ENCODE measurements at places on chromosomes 7 and 10. TPM values are rescaled to one million over a fixed set of nuclear protein-coding genes. Genes with fewer than 3 reads are reported as not detected.

HGF gene
- total RNA-seq, result 6.1 TPM

SPDYE5 gene
- not detected for total RNA-seq

CACNA2D1 gene
- total RNA-seq, result 55.2 TPM

FAM25C gene
- total RNA-seq, result not detected

IKZF1 gene
- 4.2 TPM for total RNA-seq

GRCh38 chr7:112495810-112496462 lies 15.1 kb downstream of the LSMEM1 start:
- peak; percentile 58 for DNase-seq

DNA sequence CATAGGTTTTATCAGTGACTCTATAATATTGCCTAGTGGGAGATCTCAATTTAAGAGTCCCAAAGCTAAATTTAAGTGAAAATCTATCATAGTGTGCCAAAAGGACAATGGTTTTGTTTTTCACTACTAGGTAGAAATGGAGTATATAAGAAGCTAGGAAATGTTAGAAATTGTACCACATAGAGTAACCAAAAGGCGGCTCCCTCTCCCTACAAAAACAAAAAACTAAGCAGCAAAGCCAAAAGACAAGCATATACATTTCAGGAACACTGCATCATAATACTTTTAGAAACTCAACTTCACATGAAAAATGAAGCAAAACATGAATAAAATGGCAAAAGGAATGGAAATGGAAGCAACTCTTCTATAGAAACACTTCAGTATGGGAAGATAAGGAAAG lies 271.6 kb downstream of the CACNA2D1 start:
- no peak for DNase-seq

- DNase-seq, result no peak
Measured at GRCh38 chr10:10418387-10418786, 599.3 kb upstream of the CELF2 start.

GRCh38 chr10:61408105-61408504 lies 45.1 kb downstream of the TMEM26 start:
- no peak for DNase-seq

DNA sequence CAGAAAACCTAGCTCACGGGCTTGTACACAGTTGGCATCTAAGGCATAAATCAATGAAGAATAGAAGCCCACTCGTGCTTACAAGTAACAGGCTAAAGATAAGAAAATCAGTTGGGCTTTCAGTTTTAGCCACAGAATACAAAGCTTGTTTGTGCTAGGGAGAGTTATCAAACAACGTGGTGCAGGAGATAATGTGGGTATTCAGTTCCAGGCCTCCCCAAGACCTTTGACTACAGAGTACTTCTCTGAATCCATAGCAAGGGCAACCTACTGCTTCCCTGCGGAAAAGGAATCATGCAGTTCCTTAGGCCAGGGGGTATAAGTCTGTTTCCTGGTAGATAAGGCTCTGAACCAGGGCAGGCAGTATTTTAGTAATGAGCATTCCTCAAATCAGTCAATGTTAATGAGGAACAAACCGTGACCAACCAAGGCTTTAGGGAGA lies 219.5 kb upstream of the CSTF2T start:
- DNase-seq, result no peak

DNA sequence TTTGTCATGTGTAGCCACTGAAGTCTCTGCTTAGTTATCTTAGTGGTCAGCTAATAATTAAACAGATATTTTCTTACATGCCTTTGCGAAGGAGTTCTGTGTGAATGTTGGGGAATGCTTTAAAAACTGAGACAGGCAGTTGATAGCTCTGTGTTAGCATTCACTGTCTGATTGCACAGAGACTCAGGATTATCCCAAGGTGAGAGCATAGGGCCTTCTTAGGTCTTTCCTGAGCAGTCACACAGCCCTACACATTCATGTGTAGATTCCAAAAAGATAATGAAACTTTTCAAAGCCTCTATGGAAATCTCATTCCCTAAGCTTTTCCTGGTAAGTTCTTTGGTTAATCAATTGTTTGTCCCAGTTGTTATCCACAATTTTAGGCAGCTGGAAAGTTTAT lies 67.7 kb downstream of the CASD1 start:
- no peak for DNase-seq

DNA sequence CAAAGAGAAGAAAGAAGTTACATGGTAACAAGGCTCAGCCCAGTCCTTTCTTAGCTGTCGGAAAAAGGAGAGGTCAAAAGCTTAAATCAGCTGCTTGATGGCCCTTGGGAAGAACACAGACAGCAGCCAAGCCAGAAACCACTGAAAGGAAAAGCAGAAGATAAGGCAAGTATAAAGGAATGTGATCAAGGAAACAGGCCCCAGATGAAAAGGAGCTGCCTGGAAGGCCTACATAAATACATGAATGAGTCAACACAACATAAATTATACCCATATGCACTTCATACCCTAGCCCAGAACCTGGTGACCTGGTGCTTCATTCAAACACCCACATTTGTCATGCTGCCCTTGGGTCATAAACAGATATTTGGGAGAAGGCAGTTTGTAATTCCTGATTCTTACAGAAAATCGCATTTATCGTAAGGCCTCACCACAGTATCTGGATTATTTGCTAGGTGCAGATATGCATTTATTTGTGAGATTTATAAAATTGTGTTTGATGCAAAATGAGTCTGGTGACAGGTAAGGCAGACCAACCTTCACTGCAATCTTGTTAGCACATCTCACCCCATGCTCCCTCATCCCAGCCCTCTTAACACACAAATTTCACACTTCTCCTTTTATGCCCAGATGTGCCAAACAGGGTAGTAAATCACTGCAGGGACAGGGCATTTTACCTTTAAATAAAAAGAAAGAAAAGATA lies 94.9 kb upstream of the KCNIP2 start:
- DNase-seq, result no peak

DNA sequence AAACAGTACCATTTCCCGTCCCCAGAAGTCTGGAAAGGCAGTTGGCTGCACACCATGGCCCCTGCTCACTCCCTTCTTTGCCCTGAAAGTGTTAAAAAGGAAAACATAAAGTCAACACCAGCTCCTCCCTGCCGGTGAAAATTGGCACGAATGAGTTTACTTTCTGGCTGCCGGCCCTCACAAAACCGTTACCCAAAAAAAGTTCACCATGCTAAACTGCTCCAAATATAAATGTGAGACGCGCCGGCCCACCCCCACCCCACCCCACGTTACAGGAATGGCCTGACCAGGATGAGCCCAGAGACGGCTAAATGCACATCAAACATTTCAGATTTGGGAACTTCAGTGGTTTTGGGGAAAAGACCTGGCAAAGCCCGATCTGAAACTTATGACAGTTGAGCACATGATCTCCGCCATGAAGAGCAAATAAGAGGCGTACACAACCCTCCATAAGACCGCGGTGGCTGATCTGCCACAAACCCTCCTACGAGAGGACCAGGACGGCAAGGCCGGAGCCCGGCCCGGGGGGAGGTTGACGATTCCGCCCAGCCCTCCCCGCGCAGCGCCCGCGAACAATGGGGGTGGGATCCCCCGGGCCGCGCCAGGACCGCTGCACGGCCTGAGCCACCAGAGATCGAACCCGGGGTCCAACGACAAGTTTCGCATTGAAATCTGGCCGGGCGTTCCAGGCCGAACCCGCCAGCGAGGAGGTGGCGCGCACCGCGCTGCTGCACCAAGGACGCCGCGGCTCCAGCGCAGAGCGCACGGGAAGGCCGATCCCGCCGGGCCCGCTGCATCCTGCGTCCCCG lies 952 bp downstream of the DIP2C start:
- DNase-seq, result peak; percentile 74

- no peak for DNase-seq
Measured at GRCh38 chr7:54814401-54814800, 55.4 kb upstream of the SEC61G start.

- no peak for DNase-seq
Measured at GRCh38 chr7:111409714-111410422, 152.4 kb downstream of the IMMP2L start.

GRCh38 chr7:150753239-150753638 lies 16.0 kb downstream of the GIMAP5 start:
- DNase-seq, result peak; percentile 49

GRCh38 chr7:140915935-140916555 lies 8.7 kb downstream of the BRAF start:
- no peak for DNase-seq

- DNase-seq, result no peak
Measured at GRCh38 chr7:47406801-47407129, 175.1 kb downstream of the TNS3 start.

GRCh38 chr10:92690915-92691590 lies 1.3 kb downstream of the HHEX start:
- peak; percentile 37 for DNase-seq

DNA sequence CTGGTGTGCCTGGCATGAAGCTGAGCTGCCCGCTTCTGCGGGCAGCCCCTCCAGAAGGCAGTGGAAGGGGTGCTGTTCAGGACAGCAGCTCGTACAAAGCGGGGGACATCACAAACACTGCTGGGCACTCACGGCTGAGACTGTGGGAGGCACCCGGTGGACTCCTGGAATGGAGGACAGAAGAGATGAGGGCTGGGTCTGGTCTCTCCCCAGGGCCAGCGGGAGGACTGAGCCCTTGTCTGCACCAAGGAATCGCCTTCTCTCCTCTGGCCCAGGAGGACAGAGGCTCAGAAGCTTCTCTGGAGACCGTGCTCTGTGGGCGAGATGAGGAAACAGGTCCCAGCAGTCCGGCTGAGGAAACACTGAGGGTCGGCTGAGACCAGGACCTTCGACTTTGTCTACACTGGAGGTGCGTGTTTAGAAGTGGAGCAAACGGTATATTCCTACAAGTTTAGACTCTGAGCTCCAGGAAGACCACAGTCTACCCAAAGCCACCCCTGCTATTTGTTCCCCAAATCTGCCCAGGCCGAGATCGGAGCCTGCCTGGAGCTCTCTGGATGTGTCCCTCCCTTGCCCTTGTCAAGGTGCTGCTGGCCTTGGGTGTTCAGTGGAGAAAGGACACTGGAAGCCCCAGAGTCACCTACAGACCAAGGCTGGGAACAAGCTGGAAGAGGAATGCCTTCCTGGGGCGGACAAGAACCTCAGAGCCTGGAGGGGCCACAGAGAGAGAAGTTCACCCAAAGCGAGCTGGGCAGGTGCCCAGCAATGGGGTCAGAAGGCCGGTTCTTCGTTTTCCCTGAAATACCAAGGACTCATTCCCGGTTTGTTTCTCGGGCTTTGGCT lies 12.9 kb upstream of the INPP5A start:
- no peak for DNase-seq

- no peak for DNase-seq
Measured at GRCh38 chr7:139767561-139767982, 10.2 kb downstream of the HIPK2 start.

- no peak for DNase-seq
Measured at GRCh38 chr7:130090745-130091532, 20.6 kb downstream of the KLHDC10 start.

- peak; percentile 52 for DNase-seq
Measured at GRCh38 chr7:50782375-50783208, at the start of gene GRB10. Gene GRB10 (minus strand): TSS chr7:50782896. CDS start chr7:50732322, 50,574 bp downstream.

GRCh38 chr7:70406186-70406949 lies 725.6 kb upstream of the GALNT17 start:
- no peak for DNase-seq

DNA sequence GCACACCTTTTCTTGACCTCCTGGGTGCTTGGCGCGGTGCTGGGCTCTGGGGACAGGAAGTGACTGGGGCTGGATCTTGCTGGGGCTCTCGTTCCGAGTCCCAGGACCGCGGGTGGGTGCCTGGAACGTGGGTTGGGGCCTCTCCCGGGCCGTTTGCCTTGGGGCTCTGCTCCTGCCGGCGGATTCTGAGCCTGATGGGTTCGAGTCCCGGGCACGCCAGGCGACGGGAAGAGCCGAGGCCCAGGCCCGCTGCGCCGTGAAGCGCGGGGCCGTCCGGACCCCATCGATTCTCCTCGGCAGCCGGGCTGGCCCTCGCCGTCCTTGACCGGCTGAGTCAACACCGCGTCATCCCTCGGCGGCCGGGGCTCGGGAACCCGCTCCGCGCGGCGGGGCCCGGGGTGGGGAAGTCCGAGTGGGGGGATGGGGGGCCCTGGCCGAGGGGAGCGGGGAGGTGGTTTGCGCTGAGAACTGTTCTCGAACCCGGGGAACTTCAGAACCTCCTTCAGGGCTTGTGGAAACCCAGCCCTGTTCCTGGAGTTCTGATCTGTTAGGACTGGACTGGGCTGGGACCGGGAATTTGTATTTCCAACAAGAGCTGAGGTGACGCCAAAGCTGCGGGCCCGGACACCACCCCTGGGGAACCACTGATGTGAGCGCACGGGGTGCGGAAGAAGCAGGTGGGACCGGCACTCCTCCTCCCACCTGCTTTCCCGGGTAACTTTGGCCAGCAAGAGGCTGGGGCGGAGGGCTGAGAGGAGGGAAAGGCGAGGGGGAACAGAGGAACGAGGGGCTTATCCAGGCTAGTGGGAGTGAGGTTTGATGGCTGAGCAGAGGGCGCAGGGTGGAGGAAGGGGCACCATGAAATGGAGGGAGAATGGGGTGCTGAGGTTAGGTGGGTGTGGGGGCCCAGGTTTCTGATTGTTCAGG lies 6.2 kb downstream of the HHEX start:
- no peak for DNase-seq

DNA sequence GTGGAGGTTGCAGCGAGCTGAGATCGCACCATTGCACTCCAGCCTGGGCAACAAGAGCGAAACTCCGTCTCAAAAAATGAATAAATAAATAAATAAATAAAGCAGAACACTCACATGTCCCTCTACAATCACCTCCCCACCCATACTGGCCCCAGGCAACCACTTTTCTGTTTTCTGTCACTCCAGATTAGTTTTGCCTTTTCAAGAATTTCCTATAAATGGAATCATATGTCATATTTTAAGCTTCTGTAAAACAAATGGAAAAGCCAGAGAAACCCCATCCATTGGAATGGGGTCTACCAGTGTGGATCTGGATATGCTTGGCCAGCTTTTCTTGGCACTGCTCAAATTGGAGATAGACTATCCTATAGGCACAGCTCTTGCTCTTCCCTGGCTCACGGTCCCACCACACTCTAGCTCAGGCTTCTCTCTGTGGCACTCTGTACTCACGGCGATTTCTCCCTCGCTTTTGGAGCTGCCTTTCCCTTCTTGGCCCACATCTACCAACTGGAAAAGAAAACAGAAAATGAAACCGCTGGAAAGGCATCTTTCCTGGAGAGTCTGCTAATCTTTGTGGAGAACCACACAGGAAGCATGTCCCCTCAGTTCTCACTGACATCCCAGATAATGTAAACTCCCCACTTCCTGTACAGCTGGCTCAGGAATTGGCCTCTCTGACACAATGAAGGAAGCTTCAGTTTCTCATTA lies 210.1 kb downstream of the JCAD start:
- no peak for DNase-seq

All from right cardiac atrium (tissue), 5 donors.